Activated T-helper 2 cell treated with anti-CD3 and anti-CD28 coated beads, Interferon-gamma antibody, Interleukin-2, Interleukin-4, amounts not matched to agents 10 μg/mL and 5 μg/mL and 100 μg/mL, durations not matched to agents 14 hours and 24 hours and 36 hours (primary cell): ENCODE measurements at places on chromosomes 7 and 10.

DNA sequence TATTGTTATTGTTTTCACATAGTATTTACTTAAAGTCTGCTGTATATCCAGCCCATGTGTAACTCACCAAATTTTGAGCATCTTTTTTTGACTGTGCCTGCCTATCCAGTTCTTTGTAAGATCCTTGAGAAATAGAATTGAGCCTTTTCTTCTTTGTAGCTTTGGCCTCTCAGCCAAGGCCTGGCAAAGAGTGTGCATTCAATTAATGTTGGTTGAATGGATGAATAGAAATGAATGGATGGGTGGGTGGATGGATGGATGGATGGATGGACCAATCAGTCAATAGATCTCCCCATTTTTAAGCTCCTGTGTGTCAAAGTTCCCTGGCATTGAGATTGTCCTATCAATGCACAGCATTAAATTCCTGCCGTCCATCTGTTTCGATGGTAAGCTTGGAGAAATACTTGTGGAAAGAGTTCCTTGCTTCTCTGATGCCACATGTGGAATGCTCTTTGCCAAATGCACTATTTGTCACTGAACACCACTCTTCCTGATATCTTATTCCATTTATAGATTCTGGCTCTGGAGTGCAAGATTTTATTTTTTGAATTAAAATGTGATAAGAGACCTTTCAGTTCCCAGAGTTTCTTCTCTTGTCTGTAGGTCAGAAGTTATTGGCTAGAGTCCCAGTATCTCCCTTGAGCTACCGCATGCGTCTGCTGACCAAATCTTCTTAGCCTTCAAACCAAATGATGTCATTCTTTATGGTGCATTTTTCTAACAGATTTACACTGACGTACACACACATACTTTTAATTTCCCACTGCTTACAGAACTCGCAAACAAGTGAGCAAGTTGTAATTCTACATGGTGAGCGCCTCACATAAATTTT, 20.7 kb upstream of the ADRB1 start:
- peaks cover 27% of the 10 kb centered on the region for H3K4me1 ChIP-seq
- H3K27me3 ChIP-seq: peaks cover 50% of the 10 kb centered on the region
- DNase-seq: no peak
- H3K27ac ChIP-seq: no peak overlapping the region

GRCh38 chr10:102781921-102782557, 38.3 kb downstream of the WBP1L start:
- no peaks in the 10 kb centered on the region for H3K27me3 ChIP-seq
- H3K4me1 ChIP-seq: peaks cover 5% of the 10 kb centered on the region
- no peak overlapping the region for H3K27ac ChIP-seq
- no peak for DNase-seq
- no peak overlapping the region for H3K4me3 ChIP-seq

DNA sequence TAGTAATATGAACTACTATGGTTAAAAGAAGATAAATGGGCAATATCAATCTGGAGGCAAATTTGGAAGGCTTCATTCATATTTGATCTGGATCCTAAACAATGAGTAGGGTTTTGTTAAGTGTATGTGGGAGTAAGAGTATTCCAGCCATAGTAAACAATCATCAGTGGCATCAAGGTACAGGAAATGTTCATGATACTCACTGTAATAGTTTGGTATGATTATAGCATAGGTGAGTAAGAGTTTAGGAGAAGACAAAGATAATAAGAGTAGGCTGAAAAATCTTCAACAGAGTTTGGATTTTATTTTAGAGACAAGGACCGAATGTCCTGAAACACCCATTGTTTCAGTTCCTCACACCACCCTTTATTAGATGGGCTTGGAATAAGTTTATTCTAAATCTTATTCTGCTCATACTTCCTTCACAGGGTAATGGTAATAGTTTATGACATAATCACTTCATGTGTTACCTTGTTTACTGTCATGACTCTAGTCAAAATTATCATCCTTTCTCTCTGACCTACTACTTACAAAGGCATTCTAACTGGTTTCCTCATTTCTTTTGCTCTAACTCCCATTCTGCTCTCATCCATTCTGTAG, 38.9 kb downstream of the BRAF start:
- no peak for DNase-seq
- H3K36me3 ChIP-seq: no peaks in the 10 kb centered on the region
- peaks cover 28% of the 10 kb centered on the region for H3K4me1 ChIP-seq

- no peaks in the 10 kb centered on the region for H3K27me3 ChIP-seq
- H3K4me3 ChIP-seq: no peak overlapping the region
- peaks cover 3% of the 10 kb centered on the region for H3K36me3 ChIP-seq
- H3K4me1 ChIP-seq: peaks cover 1% of the 10 kb centered on the region
- no peak overlapping the region for H3K27ac ChIP-seq
Measured at GRCh38 chr7:17696422-17696821, 243.9 kb downstream of the SNX13 start.

DNA sequence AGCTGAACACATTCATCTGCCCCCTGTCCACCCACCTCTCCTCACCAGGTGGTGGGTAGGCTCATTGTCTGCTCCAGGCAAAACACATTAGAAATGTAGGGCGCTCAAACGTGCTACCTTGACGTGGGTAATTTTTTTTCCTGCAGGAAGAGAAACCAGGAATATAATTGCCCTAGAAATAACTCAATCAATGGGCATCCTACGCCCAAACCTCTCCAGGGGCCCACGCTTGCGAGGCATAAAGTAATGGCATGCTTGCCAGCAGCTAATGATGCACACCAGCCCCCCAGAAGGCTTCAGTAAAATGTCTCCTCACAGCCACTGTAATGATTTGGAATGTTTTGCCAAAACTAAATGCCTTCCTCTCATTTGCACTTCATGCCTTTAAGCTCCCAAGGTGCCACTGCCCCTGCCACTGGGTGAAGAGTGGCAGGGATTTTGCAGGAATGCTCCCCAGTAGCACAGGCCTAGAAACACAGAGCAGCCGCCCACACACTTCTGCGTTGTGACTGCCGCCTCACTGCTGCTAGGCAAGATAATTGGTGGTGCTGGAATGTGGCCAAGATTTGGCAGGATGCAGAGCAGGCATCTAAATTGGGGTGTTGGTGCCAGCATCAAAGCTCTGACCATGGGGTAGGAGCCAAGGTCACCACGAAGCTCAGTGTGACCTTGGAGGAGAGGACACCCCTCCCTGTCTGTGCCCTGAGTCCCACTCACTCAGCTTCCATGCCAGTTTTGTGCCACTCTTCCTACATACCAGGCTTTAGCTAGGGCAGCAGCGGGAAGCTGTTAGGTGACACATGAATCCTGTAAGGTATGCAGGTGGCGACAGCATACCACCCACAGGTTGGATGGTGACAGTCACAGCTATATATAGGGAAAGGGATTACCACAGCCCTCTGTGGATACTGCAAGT, 48.7 kb upstream of the PPP1R3C start:
- H3K27ac ChIP-seq: no peak overlapping the region
- H3K4me1 ChIP-seq: no peaks in the 10 kb centered on the region
- no peak overlapping the region for H3K4me3 ChIP-seq
- no peaks in the 10 kb centered on the region for H3K36me3 ChIP-seq
- no peak for DNase-seq
